ENCODE measurements at places on chromosomes 13 and 19.

DNA sequence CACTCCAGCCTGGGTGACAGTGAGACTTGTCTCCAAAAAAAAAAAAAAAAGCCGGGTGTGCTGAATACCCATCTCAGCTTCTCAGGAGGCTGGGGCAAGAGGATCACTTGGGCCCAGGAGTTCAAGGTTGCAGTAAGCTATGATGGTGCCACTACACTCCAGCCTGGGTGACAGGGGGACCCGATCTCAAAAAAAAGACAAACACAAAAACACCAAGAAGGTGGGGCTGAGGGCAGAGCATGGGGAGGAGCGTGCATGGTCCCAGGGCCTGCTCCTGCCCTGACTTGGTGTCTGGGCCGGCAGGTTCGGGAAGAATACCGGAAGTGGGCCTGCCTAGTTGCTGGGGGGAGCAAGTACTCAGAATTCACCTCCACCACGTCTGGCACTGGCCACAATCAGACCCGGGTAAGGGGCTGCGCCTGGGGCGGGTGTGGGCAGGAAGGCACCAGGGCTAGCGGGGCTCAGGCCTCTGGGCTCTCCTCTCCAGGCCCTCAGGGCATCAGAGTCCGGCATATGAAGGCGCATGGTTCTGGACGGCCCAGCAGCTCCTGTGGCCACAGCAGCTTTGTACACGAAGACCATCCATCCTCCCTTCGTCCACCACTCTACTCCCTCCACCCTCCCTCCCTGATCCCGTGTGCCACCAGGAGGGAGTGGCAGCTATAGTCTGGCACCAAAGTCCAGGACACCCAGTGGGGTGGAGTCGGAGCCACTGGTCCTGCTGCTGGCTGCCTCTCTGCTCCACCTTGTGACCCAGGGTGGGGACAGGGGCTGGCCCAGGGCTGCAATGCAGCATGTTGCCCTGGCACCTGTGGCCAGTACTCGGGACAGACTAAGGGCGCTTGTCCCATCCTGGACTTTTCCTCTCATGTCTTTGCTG, 11.3 kb downstream of the DDX39A start:
- no peak for ATAC-seq

DNA sequence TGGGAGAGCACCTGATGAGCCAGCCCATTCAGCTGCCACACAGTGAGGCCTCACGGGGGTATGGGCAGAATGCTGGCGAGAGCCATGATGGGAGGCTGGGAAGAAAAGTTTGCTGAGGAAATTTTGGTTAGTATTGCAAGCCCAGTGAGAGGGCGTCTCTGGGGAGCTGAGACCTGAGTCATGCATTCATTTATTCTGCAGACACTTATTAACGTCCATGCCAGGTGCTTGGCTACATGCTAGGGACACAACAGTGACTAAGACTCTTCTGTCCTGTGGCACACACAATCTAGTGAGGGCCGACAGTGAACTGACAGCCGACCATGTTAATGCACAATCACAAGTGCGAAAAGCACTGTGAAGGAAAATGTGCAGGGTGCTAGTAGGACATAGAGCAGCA, 27.2 kb downstream of the WDR62 start:
- ATAC-seq: no peak

GRCh38 chr19:38819231-38819920, 6.6 kb upstream of the LGALS4 start:
- no peak for ATAC-seq

DNA sequence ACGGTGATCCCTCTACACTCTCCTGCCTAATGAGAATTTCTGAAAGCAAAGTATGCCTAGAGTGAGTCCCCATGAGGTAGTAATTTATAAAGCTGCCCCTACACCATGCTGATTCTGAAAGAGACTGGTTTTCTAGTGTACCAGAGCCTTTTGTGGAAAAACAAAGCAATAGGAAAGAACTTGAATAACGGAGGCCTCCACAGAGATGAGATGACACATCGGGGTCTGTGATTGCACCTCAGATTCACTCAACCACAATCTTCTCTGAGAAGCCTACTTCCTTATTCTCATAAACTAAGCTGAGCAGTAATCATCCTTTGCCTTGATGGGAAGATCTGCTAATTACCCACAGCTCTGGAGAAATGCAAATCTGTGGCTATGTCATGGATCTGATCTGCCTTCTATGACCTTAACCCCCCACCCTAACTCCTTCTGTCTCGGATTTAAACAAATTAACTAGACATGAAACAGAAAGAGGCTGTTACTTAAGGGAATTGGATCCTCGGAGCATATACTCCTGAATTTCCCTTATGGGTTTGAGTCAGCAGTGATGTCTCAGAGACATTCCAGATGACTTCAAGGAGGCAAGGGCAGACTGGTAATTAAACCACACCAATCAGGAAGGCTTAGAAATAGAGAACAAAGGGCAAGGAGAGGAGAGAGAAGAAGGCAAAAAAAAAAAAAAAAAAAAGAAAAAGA, 128.0 kb downstream of the DCT start:
- peak; percentile 94 for ATAC-seq

- peak; percentile 93 for ATAC-seq
These were observed 125.3 kb downstream of the TM9SF2 start for GRCh38 chr13:99626461-99627082.

DNA sequence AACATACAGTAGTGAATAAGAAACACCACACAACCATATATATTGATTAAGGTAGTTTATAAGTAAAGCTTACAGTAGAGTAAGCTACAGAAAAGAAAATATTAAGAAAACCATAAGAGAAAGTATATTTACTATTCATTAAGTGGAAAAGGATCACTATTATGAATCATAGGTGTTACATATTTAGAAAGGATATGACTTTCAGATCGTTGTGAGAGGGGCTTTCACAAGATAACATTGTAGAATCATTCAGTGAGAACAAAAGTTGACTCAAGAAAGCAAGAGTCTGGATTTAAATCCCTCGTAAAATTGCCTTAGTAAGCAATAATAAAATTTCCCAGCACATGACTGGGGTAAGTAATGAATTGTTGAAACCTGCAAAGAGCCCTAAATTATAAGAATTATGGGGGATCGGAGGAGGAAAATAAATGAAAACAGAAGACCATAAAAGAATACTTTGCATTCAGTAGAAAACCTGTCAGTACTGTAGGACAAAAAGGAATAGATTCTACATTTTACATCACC, 6.0 kb downstream of the UFM1 start:
- no peak for ATAC-seq

DNA sequence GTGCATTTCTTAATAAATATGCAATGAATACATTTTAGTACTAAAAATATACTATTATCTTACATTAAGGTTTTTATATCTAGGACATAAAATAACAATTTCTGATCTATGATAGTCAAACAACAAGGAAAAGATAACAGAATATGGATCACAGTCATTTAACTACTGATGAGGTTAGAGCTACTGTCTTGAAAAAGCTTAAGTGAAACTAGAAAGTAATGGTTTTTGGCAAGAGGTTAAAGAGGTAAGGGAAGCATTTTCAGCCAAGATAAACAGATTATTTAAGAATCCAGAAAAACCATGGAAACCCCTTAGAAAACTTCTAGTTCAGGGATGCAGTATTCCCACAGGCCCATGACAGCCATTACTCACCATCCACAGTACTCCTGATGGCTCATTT, 787.4 kb downstream of the DACH1 start:
- ATAC-seq: no peak

- no peak for ATAC-seq
These were observed 105.6 kb upstream of the UQCRFS1 start for GRCh38 chr19:29318581-29318980.

DNA sequence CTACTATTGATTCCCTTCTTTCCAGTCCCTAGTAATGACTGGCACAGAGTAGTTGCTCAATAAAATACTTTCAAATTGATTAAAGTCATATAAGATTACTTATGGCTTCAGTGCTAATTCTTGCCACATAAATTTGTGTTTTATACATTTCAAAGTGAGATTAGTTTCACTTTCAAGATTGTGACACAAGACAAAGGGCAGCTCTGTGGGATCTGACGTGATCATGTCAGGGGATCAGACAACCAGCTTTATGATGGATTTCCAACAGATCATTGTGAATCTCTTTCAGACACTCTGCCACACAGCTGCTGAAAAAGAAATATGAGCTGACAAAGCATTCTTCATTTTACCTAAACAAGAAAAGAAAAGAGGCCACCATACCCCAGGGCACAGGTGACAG, 73.4 kb upstream of the POMP start:
- no peak for ATAC-seq

DNA sequence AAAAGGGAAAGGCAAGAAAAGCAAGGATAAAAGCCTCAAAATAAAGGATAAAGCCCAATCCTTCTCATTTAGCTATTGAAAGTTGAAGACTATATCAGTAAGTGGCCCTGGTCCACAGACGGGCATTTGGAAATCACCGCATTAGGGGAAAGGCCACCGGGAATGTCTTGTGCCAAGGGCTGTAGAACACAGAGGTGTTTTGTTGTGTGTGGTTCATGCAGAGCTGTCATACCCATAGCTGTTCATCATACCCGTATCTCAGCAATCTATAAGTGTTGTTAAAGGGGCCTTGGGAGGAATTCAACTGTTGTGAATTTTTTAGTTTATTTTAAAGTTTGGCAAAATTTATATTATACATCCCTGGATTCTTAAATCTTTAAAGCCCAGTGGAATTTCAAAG, 33.0 kb downstream of the DLEU7 start:
- no peak for ATAC-seq

DNA sequence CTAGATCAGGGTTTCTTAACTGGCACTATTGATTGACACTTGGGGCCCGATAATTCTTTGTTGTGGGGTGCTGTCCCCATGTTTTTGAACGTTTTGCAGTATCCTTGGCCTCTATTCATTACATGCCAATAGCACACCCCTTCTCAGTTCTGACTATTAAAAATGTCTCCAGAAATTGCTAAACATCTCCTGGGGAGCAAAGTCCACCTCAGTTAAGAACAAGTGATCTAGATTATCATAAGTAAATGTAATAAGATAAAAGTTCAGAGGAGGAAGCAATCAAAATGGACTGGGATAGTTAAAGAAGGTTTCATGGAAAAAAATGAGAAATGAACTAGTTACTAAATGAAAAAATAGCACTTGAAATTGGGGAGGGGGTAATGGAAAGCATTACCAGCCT, 98.1 kb upstream of the MIR17HG start:
- ATAC-seq: no peak

DNA sequence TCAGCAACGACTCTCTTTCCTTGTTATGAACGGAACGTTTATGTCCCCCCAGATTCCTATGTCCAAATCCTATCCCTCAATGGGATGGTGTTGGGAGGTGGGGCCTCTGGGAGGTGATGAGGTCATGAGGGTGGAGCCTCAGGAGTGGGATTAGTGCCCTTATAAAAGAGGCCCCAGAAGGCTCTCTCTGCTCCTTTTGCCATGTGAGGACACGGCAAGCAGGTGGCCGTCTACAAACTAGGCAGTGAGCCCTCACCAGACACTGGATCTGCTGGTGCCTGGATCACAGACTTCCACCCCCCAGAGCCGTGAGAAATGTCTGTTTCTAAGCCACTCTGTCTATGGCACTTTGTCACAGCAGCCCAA, 53.2 kb downstream of the EPS15L1 start:
- no peak for ATAC-seq

DNA sequence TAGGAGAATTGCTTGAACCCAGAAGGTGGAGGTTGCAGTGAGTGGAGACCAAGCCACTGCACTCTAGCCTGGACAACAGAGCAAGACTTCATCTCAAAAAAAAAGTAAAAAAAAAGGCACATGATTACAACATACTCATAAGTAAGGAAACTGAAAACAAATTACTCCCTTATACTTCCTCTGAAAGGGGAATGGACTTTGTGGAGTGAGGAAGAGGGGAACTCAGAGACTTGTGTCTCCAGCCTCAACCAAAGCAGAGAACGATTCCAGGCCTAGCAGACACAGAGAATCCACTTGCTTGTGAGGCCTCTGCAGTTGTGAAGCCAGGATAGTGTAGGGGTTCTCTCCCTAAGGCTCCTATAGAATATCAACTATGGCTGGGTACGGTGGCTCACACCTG, 4.3 kb upstream of the LATS2 start:
- no peak for ATAC-seq

- ATAC-seq: no peak
These were observed 22.3 kb downstream of the SACS start for GRCh38 chr13:23411220-23411619.

- no peak for ATAC-seq
These were observed 5.6 kb upstream of the ATP8B3 start for GRCh38 chr19:1817553-1818179.

DNA sequence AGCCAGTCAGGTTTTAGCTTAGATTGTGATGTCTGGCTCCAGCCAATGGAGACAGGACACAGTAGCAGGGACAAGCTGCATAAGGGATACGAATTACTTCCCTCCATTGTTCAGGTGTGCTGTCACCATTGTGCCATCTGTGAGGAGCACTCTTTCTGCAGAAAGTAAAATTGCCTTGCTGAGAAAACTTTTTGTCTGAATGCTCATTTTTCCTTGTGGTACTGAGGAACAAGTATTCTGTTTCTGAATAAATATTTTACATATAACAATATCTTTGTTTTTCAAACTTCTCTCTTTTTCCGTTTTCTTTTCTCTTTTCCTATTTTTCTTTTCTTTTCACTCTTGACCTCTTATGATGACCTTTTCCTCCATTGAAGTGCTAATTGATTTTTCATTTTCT, 10.2 kb downstream of the SLC10A2 start:
- no peak for ATAC-seq

DNA sequence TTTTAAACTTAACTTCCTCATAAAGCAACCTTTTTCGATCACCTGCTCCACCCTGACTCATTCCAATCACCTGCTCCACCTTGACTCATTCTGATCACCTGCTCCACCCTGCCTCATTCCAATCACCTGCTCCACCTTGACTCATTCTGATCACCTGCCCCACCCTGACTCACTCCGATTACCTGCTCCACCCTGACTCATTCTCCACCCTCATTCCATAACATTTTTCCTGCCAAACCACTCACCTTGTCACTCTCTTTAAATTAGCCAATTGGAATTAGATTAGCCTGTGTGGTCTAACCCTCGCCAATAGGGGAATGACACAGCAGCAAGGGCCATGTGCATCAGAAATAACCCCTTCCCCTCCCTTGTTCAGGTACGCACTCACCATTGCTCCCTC, 31.9 kb upstream of the ZNF83 start:
- no peak for ATAC-seq

DNA sequence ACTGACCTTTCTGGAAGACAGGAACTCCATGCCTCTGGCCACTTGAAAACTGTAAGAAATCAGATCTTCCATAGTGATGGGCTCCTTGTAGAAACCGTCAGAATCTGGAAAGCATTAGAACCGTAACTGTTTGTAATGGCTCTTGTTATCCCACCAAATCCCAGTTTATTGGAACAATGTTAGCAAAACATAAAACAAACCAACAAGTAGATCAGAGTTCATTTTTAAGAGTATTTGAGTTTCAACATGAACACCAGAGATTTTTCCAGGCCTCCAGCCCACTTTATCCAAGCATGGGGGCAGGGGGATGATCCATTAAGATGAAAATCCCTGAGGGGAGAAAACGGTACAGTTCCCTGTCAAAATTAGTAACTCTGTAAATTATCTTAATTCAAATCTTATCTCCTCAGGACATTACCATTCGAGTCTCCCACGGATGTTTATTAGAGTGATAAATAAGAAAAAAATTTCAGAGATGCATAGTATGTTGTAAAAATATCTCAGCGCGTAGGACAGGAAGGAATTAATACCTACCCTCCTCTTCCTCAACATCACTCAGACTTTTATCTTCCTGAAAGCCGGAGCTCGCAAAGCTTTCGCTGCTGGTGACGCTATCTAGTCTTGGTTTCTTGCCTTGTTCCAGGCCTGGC, 172.5 kb downstream of the FLT1 start:
- no peak for ATAC-seq
